ENCODE measurements at places on chromosomes 12 and 14.

DNA sequence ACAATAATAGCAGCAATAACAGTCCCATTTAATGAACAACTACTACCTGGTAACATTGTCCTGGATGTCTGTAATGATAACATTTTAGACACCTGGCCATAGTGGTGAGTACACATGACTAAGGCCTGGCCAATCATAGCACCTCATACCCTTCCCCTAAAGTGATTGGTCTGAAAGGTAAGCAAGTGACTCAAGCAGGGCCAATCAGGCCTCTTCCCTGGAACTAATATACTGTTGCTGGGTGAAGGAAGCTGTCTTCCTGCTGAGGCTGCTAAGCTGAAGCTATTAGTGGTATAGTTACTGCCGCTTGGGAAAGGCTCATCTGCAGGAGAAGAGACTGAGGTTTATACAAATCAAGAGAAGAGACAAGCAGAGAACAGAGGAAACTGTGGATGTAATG, 18.7 kb upstream of the NOS1 start:
- no peak for DNase-seq

- DNase-seq: no peak
Observed at GRCh38 chr14:89549381-89550125, 132.5 kb upstream of the FOXN3 start.

- DNase-seq: no peak
Observed at GRCh38 chr12:97748298-97748697, 285.7 kb downstream of the RMST start.

DNA sequence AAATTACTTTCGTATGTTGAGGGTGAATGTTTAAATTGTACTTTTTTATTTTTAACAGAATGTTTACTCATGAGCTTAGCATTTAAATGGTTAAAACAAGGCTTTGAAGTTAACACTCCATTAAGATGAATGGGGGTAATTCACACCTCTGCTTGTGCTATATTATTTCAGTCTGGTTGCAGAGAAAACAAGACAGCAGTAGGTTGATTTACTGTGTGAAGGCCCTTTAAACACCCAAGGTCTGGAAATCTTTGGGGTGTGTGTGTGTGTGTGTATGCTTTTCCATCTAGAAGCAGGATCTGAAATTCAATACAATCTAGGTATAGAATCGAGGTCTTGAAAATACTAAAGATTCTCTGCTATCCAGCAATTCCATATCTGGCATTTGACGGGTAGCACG, 83.8 kb downstream of the SLC38A6 start:
- no peak for DNase-seq

- no peak for DNase-seq
Observed at GRCh38 chr14:28758885-28759652, 7.5 kb upstream of the FOXG1 start.

DNA sequence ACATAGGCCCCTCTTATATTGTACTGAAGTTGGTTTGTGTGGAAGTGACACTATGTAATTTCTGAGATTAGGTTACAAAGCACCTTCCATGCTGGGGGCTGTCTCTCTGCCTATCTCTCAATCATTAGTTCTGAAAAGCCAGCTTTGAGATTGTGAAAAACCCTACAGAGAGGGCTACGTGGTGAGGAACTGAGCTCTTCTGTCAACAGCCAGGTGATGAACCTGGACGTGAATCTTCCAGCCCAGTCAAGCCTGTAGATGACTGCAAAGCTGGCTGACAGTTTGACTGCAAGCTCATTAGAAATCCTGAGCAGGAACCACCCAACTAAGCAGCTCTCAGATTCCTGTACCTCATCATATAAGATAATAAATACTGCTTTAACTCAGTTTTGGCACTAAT, 36.3 kb upstream of the BBS10 start:
- no peak for DNase-seq

DNA sequence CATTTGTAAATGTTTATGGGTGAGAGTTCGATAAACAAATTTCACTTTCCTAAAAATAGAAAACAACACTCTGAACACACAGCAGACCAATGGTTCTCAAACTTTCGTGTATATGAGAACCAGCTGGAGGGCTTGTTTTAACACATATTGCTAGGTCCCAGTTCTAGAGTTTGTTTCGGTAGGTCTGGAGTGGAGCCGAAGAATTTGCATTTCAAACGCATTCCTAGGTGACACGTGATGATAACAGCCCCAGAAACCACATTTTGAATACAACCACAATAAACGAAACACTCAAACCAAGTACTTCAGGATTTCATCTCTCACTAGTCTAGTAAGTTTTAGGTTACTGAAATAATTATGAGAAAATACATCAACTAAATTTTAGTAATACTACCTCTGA, 17.1 kb downstream of the SEC23A start:
- DNase-seq: no peak

DNA sequence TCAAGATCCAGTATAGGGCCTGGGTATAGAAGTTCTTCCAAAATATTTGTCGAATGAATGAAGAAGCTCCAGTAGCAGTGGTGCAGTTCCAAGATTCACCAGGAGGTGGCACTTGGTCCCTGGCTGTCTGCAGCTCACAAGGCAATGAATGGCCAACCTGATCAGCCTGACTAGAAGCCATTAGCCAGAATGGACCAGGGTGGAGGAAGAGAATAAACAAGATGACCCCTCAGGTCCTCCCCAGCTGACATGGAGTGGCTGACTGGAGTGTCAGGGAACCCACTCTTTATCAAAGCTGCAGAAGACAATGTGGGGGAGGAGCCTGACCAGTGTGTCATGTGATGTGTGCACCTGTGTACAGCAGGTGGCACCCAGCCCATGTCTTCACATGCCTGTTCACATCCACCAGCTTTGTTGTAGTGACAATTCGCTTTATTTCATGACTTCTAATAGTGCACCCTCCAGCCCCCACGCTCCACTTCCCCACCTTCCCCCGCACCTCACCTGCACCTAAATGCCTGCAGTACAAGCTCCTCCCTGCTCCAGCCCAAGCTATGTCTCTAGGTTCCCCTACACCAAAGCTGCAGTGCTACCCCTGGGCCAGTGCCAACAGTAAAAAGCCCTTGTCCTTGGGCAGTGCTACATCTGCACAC, 3.0 kb downstream of the LTBP2 start:
- DNase-seq: peak; percentile 91

DNA sequence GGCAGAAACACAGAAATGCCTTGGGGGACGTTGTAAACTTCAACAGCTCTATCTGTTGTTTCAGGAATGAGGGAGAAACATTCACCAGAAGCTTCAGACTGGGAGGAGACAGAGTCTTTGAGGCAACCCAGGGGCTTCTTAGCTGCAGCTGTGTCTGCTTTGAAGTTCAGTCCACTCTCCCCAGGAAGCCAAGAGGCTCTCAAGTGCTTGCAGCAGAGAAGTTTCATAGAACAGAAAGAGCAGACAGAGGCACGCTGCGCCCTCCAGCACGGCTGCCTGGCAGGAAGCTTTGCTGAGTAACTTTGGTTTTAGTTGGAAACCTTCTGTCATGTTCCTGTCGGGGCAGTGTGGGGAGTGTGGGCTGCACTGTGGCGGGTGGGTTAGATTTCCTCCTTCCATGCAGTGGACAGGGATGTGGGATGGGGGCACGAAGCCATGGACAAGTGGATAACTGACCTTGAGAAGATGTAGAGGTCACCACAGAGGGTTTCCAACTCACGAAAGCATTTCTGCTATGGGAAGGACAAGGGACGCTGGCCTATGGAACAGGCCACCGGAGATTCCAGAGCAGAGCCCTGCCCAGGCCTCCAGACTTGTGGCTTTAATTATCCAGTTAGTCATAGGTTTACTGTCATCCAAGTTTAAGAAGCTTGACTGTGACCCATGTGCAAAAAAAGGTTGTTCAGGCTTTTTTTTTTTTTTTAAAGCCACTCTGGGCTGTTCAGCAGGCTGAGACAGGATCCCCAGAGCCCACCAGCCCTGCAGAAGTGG, 107.7 kb downstream of the ARF6 start:
- DNase-seq: peak; percentile 86

DNA sequence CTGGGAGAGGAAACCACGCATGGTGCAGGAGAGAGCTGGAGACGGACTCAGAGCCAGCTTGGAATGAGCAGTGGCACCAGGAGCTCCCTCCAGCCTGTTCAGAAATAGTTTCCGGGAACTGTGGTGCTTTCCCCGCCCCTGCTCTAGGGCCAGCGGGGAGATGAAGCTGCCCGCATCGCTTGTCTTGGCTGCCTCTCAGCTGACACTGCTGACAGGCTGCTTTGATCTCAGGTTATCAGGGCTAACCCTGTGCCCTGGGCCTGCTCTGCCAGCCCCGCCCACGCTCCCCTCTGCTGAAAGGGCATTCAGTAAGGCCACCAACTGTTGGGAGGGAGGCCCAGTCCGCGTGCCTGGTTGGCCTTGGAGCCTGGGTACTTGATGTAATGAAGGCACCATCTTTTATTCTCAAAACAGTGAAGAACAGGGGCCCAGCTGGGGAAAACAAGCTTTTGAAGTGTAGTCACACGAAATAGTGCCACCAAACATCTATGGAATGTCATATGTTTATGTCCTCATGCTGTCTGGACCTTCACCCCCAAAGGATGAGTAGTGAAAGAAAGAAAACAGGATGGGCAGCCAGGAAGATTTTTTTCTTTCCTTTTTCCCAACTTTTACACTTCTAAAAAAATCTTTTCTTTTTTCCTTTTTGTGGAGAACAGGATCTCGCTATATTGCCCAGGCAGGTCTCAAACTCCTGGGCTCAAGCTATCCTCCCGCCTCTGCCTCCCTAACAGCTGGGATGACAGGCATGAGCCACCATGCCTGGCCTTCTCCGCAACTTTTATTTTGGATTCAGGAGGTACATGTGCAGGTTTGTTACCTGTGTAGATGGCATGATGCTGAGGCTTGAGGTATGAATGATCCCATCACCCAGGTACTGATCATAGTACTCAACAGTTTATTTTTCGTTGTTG, 115.9 kb upstream of the TBX3 start:
- DNase-seq: peak; percentile 64

DNA sequence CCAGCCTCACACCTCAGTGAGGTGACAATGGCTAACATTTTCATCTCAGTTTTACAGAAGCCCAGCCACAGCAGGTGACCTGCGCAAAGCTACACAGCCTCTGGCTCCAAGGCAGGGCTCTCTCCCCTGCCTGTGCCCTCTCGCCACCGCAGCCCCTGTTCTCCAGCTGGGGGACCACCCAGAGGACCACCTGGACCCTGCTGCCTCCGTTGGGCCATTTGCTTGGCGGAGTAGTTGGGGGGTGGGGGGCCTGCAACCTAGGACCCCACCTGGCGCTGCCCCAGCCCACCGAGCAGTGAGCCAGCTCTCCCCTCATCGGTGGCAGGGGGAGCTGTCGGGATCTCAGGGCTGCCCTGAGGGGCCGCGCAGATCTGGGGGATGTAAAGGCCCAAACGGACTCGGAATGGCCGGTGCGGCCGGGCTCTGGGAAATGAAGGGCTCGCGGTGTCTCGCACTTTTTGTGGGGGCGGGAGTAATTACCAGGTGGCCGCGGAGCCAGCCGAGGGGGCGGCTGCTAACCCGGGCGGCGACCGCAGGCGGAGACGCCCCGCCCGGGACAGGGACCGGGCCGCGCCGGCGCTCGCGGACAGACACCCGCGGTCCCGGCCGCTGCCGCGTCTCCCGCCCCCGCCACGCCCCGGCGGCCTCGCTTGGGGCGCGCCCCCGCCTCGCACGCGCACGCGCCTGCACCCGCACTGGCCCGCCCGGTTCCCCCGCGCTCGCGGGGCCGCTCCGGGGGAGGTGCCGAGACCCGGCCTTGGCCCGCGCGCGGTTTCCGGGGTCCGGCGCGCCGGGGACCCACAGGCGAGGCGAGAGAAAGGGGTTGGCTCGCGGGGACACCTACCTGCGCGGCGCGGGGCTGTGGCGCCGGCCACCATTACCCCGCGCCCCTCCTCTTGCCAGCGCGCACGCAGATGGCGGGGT, 8.6 kb upstream of the GPR68 start:
- peak; percentile 55 for DNase-seq

DNA sequence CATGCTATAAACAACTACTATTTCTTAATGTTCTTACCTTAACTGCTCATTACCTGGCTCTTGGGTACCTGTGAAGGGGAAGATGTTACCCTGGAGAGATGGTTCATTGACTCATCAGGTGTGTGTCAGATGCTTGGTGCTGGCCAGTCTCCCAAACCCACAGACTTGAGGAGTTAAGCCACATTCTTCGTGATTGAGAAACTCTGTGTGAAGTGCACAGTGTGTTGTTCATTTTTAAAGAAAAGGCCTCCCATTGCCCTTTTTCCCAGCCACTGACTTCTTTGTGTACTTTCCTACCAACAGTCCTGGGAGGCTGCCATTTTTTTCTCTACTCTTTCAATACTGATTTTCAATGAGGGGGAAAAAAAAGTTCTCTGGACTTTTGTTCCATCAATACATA, 3.2 kb downstream of the MGST1 start:
- no peak for DNase-seq

DNA sequence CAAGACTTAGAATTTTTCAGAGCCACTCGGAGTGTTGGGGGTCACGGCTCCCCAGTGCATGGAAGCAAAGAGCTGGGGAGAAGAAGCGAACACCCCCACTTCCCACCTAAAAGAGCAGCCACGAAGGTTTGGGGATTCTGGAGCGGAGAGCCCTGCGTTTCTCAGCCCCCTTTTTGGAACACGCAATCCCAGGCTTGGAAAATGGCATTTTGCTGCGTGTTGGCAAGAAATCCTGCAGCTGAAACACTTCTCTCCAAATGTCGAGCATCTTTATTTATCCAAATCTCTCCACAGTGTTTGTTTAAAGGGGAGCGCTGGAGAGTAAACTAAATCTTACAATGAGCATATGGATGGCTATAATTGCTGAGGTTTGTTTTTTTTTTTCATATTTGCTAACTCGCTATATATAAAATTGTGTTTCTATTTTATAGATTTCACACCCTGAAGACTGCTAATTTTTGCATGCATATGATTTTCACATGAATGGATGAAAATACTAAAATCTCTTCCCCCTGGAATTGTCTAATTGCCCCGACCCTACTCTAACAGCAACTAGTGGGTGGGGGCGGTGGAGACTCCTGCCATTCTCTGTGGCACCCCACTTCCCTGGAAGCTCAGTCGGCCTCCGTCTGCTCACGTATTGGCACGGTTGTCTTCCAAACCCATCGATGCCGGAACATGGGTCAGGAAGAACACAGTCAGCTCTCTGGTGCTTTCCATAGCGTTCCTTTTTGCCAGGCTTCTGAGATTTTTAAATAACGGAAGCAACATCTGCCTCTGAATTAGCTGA, 120.5 kb downstream of the GCH1 start:
- no peak for DNase-seq

GRCh38 chr12:30976206-30976605, 49.7 kb downstream of the TSPAN11 start:
- DNase-seq: no peak

GRCh38 chr12:123840765-123841425, 78.8 kb downstream of the DNAH10 start:
- no peak for DNase-seq

DNA sequence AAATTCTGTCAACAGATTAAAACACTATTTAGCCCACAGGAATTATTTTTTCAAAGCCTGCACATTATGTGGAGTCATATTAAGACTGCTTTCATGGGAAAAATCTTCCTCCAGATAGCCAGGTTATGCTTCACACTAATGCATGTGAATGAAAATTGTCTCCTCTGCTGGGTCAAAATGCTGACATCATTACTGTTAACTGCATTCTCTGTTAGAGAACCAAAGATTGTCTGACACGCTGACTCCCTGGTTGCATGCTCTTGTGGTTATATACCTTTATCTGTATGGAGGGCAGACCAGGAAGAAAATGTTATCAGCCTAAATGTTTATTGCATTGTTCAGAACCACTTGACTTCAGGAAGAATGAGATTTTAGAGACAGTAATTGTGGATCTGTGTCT, 432.2 kb upstream of the MDGA2 start:
- no peak for DNase-seq

Data from femur (tissue), 1 donor.